ENCODE measurements at places on chromosomes 11 and 22.

GRCh38 chr11:36510594-36510942 is 496 bp upstream of the TRAF6 start:
- DNase-seq = no peak

DNA sequence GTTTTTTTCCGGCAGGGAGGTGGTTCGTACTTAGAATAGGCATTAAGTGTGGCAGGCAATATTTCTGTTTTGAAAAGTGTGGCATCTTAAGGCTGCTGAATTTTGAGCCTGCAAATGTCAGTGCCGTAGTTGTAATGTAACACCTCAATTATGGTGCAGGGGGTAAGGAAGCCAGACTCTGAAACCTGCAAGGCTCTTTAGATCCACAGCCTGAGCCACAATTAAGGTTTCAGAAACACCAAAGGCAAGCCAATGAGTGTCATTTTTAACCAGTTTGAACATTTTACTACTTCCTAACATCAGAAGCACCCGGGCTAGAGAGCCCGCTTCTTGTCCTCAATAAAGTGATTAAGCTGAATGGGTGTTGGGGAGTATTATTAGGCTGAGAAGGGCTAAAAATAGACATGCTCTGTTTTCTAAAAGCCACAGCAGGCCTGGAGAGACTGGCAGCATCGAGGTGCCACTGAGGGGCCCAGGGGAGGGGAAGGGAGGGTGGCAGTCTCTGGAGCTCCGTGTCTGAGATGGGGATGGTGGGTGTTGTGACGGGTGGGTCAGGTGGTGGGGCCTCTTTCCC is 113.4 kb downstream of the ZBTB16 start:
- no peak for DNase-seq

DNA sequence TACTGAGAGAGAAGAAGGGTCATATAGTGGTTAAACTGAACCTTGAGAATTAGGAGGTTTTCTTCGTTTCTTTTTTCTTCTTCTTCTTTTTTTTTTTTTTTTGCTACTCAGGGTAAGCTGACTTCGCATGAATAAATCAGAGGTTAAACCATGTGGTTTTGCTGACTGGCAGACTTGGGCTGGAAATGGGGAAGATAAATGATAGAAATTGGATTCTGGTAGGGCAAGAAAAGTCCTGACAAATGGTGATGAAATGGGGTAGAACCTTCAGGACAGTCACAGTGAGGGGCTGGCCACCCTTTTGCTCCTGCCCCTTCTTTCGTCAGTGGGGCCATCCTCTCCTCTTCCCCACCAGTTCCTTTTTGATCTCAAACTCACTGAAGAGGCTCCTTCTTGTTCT is 1.6 kb upstream of the SWAP70 start:
- no peak for DNase-seq

- DNase-seq = no peak
Measured at GRCh38 chr11:65159012-65159411, 11.0 kb upstream of the SPDYC start.

Measured in cortex of kidney (tissue), 1 donor.